GM19239 (cell line): ENCODE measurements at places on chromosomes 1 and 21.
A peak's percentile ranks its signal among the peaks of the same experiment; 100 is the strongest.

DNA sequence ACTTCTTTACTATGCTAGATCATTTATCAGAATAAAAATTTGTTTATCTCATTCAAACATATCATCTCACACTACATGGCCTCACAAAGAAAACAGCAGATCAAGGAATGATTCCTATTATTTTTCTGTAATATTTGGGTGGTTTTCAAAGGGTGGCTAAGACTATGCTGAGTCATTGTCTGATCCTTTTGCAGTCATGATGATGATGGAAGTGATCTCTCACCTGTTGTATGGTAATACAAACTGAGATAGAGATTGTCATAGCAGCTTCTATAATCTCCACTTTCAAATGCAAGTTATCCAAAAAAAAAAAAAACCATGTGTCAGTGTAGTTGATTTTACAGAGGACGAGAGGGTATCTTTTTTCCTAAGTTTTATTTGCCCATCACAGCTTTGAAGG is 37.2 kb upstream of the GBP5 start:
- no peak for DNase-seq

DNA sequence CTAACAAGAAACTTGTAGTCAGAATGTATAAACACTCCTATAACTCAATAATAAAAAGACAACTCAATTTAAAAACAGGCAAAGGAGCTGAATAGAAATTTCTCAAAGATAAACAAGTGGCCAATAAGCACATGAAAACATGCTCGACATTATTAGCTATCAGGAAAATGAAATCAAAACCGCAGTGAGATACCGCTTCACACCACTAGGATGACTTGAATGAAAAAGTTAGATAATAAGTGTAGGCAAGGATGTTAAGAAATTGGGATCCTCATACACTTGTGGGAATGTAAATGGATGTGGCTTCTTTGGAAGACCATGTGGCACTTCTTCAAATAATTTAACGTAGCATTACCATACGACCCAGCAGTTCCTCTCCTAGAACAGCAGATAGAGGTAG is 8.9 kb downstream of the RALGPS2 start:
- no peak for DNase-seq

- DNase-seq: no peak
Measured at GRCh38 chr1:82099170-82099569, 298.4 kb downstream of the ADGRL2 start.

DNA sequence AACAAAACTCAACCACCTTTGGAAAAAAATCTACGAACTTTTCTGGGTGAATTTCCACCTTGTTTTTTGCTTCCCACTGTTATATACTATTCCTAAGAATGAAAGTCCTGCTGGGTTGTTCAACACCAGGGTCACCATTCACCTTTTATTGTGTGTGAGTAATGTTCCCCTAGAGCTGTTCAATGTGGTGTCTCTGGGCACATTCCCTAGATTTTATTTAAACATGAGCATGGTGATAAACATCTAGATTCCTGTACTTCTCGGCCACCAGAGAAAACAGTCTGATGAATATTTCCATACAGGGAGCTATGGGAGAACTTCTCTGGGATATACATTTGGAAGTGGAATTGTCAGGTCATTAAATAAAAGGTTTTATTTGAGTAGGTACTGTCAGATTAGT is 13.0 kb downstream of the FMN2 start:
- no peak for DNase-seq

DNA sequence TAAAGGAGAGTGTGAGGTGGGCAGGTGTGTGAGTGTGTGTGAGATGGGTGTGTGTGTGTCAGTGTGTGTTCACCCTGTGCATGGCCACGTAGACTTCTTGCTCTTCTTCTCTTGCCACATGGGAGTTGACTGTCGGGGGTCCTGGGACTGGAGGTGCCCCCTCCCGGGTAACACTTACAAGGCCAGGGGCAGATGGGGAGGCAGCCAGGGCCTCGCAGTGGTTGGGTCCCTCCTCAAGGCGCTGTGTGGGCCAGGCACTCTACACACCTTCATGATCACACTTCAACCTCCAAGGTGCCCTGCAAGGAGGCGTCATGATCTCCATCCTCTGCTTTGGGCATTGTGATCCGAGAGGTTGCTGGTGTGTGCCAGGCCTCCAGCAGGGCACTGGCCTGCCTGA is 2.3 kb downstream of the PLA2G2F start:
- DNase-seq: no peak

DNA sequence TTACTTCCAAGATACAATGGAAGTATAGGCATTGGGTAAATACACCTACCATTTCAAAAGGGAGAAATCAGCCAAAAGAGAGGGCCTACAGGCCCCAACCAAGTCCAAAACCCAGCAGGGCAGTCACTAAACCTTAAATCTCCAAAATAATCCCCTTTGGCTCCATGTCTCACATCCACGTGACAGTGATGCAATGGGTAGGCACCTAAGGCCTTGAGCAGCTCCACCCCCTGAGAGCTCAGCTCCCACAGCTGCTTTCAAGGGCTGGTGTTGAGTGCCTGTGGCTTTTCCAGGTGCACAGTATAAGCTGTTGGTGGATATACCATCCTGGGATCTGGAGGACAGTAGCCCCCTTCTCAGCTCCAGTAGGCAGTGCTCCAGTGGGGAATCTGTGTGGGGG is 72.5 kb downstream of the UROD start:
- DNase-seq: no peak

DNA sequence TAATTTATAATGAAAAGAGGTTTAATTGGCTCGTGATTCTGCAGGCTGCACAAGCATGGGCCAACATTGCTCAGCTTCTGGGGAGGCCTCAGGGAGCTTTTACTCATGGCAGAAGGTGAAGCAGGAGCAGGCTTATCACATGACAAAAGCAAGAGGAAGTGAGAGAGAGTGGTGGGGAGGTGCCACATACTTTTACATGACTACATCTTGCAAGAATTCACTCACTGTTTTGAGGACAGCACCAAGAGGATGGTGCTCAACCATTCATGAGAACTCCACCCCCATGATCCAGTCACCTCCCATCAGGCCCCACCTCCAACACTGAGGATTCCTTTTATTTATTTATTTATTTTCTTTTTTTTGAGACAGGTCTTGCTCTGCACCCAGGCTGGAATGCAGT is 5.5 kb upstream of the PLEKHM2 start:
- DNase-seq: no peak

- DNase-seq: no peak
Measured at GRCh38 chr1:227632325-227632724, 69.0 kb downstream of the ZNF678 start.

GRCh38 chr21:26070822-26071425 is 99.6 kb downstream of the APP start:
- DNase-seq: peak; percentile 6

GRCh38 chr1:81125672-81126071 is 675.1 kb upstream of the ADGRL2 start:
- DNase-seq: no peak

DNA sequence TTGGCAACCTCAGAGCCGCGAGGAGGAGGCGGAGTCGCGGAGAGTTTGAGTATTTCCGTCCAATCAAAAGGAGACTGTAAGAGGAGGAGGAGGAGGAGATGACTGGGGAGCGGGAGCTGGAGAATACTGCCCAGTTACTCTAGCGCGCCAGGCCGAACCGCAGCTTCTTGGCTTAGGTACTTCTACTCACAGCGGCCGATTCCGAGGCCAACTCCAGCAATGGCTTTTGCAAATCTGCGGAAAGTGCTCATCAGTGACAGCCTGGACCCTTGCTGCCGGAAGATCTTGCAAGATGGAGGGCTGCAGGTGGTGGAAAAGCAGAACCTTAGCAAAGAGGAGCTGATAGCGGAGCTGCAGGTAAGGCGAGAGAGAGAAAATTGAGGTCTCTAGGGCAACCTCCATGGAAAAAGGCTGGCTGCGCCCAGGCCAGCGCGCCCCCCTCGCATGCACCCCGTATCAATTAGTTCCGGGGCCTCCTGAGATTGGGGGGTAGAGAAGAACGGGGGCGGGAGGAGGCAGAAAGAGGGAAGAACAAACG is at the start of gene PHGDH:
TSS of gene PHGDH (plus strand) at position 131 of the 538 bp plus-strand sequence. CDS start at position 220, 89 bp downstream.
- DNase-seq: peak; percentile 71

GRCh38 chr1:8825985-8826481 is 8.6 kb upstream of the RERE start:
- DNase-seq: no peak

GRCh38 chr1:201531551-201532425 is 7.1 kb upstream of the NAV1 start:
- DNase-seq: no peak
